H1 (cell line): ENCODE measurements at places on chromosomes 4 and X. TPM values are rescaled to one million over a fixed set of nuclear protein-coding genes. Genes with fewer than 3 reads are reported as not detected.

TRIM61 gene
- total RNA-seq, result 4.1 and 5.0 TPM in 2 replicates

DNA sequence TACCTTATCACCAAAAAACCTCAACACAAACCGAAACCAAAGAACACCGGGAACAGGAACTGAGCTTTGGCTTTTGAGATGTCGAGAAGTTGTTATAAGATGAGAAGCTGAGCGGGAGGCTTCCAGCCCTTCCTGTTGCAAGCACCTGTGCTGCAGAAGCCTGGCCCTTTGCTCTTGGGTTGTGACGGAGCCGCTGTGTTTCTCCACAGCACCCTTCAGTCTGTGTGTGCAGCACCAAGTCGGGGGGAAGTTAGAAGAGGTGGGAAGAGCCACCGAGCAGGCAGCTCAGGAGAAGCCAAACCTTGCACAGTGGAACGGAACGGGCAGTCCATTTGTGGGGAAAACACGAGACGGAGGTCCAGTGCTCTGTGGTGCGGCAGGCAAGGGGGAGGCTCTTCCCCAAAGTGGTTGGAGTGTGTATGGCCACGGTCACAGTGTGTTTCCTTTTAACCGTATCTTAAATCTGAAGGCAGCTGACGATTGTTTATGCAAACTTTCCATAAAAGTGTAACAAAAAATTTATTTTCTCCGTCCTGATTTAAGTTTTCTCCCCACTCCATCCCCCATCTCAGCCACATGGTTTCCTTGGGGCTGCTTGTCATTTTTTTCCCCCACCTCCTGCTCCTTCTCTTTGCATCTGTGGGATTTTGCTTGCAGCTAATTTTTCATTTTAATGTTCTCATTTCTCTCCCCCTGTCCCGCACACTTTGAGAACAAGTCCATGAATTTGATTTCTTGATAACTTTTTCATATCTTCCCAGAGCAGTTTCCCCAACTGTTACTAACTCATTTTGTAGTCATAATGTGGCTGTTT lies 123.7 kb downstream of the STOX2 start:
- no peak overlapping the region for H3K27ac ChIP-seq
- no peak overlapping the region for H3K4me3 ChIP-seq

GRCh38 chrX:51487960-51488267 lies 8.5 kb downstream of the NUDT11 start:
- no peak overlapping the region for H3K27ac ChIP-seq
- DNase-seq, result no peak
- H3K36me3 ChIP-seq, result no peaks in the 10 kb centered on the region
- H3K27me3 ChIP-seq, result no peaks in the 10 kb centered on the region
- H3K4me1 ChIP-seq, result no peaks in the 10 kb centered on the region

DNA sequence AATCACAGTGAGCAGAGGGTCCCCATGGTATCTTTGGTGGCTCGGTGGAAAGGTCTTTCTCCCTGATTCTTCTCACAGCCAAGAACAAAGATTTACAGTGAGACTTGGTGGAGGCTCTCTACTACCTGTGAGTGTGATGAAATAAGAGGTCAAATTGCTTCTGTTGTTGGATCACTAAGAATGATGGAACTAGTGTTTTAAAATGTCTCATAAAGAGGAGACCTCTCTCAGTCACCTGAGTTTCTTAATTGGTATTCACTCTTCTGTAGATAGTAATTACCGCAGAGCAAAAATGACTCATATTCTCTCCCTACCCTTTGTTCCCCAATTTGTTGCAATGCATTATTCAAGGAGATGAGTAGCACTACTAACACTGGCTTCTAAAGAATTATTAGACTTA lies 100.9 kb upstream of the TBC1D9 start:
- no peaks in the 10 kb centered on the region for H3K36me3 ChIP-seq
- H3K27me3 ChIP-seq, result no peaks in the 10 kb centered on the region
- peaks cover 5% of the 10 kb centered on the region for H3K4me1 ChIP-seq
- H3K4me3 ChIP-seq, result no peak overlapping the region

FGFBP1 gene
- 0.20 and 0.38 TPM in 2 replicates for total RNA-seq

DNA sequence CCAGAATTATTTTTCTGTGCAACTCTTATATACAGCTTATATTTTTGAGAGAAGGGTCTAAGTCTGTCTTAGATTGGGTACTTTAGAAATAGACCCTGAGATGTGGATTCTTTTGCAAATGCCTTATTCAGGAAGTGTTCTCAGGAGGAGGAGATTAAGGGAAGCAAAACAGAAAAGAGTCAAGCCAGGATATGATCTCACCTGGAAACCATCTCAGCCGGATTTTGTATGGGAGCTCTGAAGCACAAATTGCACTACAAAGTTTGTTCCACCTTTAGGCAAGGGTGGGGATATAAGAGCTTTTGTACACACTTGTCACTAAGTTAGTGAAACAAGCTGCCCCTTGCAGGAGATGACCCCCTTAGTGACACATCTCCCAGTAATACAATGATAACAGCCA lies 121.2 kb upstream of the GRPR start:
- H3K4me3 ChIP-seq, result no peak overlapping the region
- H3K4me1 ChIP-seq, result no peaks in the 10 kb centered on the region
- no peaks in the 10 kb centered on the region for H3K36me3 ChIP-seq
- no peaks in the 10 kb centered on the region for H3K27me3 ChIP-seq

GRCh38 chr4:17958181-17958580 lies 63.4 kb downstream of the LCORL start:
- no peak overlapping the region for H3K27ac ChIP-seq
- no peak for DNase-seq
- H3K4me3 ChIP-seq, result no peak overlapping the region
- H3K27me3 ChIP-seq, result no peaks in the 10 kb centered on the region

- no peak overlapping the region for H3K27ac ChIP-seq
- H3K27me3 ChIP-seq, result no peaks in the 10 kb centered on the region
- no peak overlapping the region for H3K4me3 ChIP-seq
- DNase-seq, result no peak
- peaks cover 8% of the 10 kb centered on the region; the same call in 1 of the 2 replicates for H3K4me1 ChIP-seq
These were observed 4.6 kb upstream of the MAD2L1 start for GRCh38 chr4:120071192-120071795.

TKTL2 gene
- total RNA-seq, result not detected in 2 replicates

GPR34 gene
- not detected in 2 replicates for total RNA-seq

- H3K36me3 ChIP-seq, result no peaks in the 10 kb centered on the region
- H3K27ac ChIP-seq, result no peak overlapping the region
- H3K4me3 ChIP-seq, result no peak overlapping the region
- no peak for DNase-seq
- H3K27me3 ChIP-seq, result no peaks in the 10 kb centered on the region
These were observed 489.2 kb upstream of the CTSO start for GRCh38 chr4:156442912-156443311.

- H3K27ac ChIP-seq, result no peak overlapping the region
- H3K4me3 ChIP-seq, result no peak overlapping the region
- H3K4me1 ChIP-seq, result no peaks in the 10 kb centered on the region
- DNase-seq, result no peak
- H3K27me3 ChIP-seq, result no peaks in the 10 kb centered on the region
These were observed 29.6 kb downstream of the SLC16A2 start for GRCh38 chrX:74450803-74451449.

GRCh38 chr4:100738196-100739165 lies 220.7 kb upstream of the EMCN start:
- no peaks in the 10 kb centered on the region for H3K4me1 ChIP-seq
- H3K4me3 ChIP-seq, result no peak overlapping the region
- DNase-seq, result no peak
- H3K36me3 ChIP-seq, result no peaks in the 10 kb centered on the region
- H3K27ac ChIP-seq, result no peak overlapping the region
- H3K27me3 ChIP-seq, result no peaks in the 10 kb centered on the region

GRCh38 chrX:150306002-150306401 lies 57.1 kb upstream of the MAMLD1 start:
- no peaks in the 10 kb centered on the region for H3K36me3 ChIP-seq
- no peak overlapping the region for H3K4me3 ChIP-seq
- DNase-seq, result no peak

SHISA3 gene
- 2.0 and 2.2 TPM in 2 replicates for total RNA-seq

- H3K4me3 ChIP-seq, result no peak overlapping the region
- DNase-seq, result no peak
- no peaks in the 10 kb centered on the region for H3K36me3 ChIP-seq
- no peak overlapping the region for H3K27ac ChIP-seq
These were observed 581.4 kb downstream of the RAB28 start for GRCh38 chr4:12902735-12903134.

- peaks cover 4% of the 10 kb centered on the region for H3K4me1 ChIP-seq
- H3K4me3 ChIP-seq, result peak overlapping the region; percentile 26; the same call in 1 of the 2 replicates
- no peak for DNase-seq
- no peaks in the 10 kb centered on the region for H3K36me3 ChIP-seq
- H3K27me3 ChIP-seq, result peaks cover 5% of the 10 kb centered on the region; the same call in 1 of the 2 replicates
These were observed 38.9 kb downstream of the STARD8 start for GRCh38 chrX:68686097-68686977.

DNA sequence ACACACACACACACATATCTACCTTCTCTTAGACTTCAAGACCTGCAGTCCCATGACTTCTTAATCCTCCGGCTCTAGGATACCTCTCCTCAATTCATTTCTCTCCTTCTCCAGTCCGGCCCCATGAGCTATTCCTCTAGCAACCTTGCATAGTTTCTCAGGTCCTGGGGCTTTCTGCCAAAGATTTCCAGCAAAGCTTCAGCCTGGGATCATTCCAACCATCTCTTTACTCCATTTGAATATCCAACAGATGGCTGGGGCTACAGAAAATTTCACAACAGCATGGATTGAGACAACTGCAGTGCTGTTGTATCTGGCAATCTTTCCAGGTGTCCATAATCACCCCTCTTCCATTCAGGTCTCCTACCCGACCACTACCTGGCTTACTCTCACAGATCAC lies 184.1 kb downstream of the DCHS2 start:
- no peak overlapping the region for H3K4me3 ChIP-seq
- H3K27ac ChIP-seq, result no peak overlapping the region
- no peaks in the 10 kb centered on the region for H3K27me3 ChIP-seq
- no peaks in the 10 kb centered on the region for H3K36me3 ChIP-seq

RBMXL3 gene
- not detected in 2 replicates for total RNA-seq

GAGE2A gene
- total RNA-seq, result not detected in 2 replicates

PGAM4 gene
- total RNA-seq, result 0.56 TPM in 1 of 2 replicates, not detected in the other

DNA sequence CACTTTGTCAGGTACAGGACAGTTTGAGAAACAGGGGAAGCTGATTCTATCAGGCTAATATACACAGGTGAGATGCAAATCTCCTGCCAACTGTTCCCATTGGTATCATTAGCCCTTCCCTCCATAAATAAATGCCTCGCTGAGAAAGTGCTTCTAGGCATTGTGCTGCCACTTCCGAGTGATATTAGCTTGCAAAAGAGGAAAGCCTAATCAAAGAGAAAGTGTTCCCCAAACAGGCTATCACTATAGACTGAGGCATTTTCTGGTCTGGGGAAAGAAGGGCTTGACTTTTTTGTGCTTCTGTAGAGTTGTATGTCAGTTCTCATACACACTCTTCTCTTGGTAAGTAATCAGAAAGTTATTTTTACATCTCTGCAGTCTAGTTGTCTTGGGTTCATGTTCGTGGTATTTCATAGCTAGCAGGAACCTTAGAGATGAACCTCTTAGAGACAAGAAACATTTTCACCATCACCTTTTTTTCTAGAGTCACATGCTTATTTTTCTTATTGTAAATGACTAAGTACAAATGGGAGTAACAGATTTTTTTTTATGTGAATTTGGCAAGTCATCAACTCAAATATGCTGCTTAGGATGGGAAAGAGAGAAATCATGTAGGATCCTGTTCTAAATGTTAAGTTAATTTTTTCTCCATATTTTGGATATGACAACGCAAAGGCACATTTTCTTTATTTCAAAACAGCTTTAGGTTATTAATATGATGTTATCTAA lies 1009.8 kb downstream of the ADGRL3 start:
- H3K27ac ChIP-seq, result no peak overlapping the region
- no peak for DNase-seq
- H3K4me3 ChIP-seq, result no peak overlapping the region
- no peaks in the 10 kb centered on the region for H3K27me3 ChIP-seq
- H3K36me3 ChIP-seq, result no peaks in the 10 kb centered on the region

DNA sequence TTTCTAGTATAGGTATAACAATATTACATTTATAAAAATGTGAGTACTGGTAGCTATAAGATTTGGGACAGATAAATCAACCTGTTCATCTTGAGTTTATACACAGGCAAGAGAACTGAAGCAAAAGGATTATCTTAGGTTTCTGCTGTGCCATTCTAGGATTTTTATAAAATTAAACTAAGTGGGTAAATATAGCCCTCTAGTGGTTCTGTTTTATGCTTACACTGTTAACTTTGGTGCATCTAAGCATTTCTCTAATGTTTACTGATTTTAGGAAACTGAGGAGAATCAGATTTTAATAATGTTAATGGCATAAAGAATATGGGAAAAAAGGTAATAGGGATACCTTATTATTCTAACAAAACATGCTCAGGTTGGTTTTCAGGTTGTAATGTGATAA lies 1.1 kb upstream of the RRH start:
- H3K4me1 ChIP-seq, result no peaks in the 10 kb centered on the region
- no peak for DNase-seq
- no peaks in the 10 kb centered on the region for H3K36me3 ChIP-seq
- no peaks in the 10 kb centered on the region for H3K27me3 ChIP-seq

DNA sequence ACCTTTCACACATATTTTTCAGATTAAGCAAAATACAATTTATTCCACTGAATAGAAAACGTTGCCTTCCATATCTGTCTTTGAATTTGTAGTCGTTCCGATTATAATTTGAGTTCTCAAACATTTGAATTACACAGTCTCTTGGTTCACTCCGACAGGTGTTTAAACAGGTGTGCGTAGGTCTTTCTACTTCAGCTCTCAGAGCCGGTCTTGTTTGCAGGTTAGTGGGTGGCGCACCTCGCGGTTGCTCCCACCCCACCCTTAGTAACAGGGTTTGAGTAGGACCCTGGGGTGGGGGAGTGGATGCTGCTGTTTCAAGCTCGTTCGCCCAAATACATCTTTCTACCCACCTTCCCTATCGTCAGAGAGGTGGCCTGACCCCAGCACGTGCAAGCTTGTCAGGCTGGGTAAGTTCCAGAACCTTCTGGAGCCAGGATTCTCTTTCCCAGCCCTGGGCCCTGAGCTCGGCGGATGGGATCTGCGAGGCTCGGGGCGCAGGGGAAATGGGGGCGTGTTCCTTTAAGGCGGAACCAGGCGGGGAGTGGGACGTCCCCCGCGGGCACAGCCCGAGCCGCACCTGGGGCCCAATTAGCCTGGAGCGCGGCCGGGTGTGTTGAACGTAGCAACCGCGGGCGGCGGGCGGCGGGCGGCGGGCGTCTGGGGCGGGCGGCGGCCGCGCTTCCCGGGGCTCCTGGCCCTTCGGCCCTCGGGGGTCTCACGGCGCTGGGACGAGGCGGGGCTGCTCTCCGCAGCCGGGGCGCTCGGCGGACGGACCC lies at the start of gene FAM149A:
Gene FAM149A (plus strand): TSS at position 591 of the 776 bp plus-strand sequence.
- H3K36me3 ChIP-seq, result no peaks in the 10 kb centered on the region
- H3K4me1 ChIP-seq, result peaks cover 2% of the 10 kb centered on the region; the same call in 1 of the 2 replicates
- H3K4me3 ChIP-seq, result peak within 1 kb of the TSS; percentile 67
- DNase-seq, result no peak
- no peak within 1 kb of the TSS for H3K27ac ChIP-seq

DNA sequence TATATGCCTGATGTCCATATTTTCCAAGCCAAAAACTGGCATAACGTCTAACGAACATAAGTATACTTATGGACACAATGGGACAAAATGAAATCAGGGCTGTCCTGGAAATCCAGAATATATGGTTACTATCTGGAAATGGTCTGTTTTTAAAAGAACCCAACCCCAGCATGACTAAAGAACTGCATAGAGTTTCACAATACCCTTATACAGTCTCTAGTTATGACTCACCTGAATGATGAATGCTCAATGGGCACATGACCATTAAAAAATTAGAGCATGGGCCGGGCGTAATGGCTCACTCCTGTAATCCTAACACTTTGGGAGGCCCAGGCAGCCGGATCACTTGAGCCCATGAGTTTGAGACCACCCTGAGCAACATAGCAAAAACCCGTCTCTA lies 31.8 kb downstream of the AMMECR1 start:
- H3K27ac ChIP-seq, result no peak overlapping the region
- H3K4me3 ChIP-seq, result no peak overlapping the region

PUDP gene
- 27.2 and 29.4 TPM in 2 replicates for total RNA-seq
